ENCODE measurements at places on chromosomes 5 and 9.

GRCh38 chr9:34669809-34670562 is 7.5 kb upstream of the CCL27 start:
- DNase-seq: no peak

DNA sequence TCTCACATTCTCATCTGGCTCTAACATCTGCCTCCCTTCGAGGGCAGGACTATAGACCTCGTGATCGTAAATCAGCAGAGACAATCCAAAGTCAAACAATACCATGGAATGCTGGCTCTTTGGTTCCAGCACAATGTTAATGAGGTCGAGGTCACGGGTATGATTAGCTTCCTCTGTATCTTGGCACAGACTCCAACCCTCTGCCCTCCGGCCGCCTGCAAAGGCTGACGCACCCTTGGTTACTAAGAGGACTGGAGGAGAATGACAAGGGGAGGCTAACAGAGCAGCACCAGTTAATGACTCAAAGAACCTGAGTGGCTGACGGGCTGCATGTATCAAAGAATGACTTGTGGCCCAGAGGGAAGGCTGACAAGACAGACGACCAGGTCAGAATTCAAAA is 10.1 kb downstream of the LHFPL2 start:
- peak; percentile 80 for DNase-seq

- DNase-seq: peak; percentile 37
Measured at GRCh38 chr9:92010705-92011536, 60.9 kb upstream of the ROR2 start.

DNA sequence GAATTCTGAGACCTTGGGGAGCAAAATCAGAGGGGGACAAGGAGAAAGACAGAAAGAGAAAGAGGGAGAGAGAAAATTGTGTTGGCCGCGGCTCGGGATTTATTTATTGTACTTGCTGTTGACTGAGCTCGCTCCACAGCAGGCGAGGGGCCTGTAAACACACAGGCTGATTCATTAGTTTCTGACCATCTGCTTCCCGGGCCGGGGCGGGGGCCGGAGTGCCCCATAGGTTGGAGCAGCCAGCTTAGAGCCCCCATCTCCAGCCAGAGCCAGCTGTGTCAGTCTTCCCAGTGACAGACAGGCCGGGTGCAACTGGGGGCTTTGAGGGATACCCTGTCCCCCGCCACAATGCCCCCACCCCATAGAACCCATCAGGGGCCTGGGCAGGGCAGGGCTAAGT is 30.9 kb downstream of the NTNG2 start:
- DNase-seq: peak; percentile 36

DNA sequence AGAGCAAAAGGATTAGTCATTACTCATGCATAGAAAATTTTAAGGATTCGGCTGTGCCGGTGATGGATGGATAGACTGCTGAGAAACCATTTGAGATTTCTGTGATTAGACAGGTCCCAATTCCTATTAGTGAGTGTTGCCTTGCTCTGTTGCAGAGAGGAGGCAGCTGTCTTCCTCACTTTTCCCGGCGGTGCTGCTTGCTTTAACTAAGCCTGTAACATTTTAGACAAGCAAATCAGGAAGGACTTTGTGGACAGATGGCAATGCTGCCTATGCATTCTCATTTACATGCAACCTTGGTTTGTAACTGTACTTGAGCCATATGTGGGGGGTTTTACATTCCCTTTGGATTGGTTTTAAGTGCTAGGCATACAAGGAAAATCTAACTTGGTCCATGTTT is 1176.3 kb downstream of the CDH18 start:
- DNase-seq: no peak

DNA sequence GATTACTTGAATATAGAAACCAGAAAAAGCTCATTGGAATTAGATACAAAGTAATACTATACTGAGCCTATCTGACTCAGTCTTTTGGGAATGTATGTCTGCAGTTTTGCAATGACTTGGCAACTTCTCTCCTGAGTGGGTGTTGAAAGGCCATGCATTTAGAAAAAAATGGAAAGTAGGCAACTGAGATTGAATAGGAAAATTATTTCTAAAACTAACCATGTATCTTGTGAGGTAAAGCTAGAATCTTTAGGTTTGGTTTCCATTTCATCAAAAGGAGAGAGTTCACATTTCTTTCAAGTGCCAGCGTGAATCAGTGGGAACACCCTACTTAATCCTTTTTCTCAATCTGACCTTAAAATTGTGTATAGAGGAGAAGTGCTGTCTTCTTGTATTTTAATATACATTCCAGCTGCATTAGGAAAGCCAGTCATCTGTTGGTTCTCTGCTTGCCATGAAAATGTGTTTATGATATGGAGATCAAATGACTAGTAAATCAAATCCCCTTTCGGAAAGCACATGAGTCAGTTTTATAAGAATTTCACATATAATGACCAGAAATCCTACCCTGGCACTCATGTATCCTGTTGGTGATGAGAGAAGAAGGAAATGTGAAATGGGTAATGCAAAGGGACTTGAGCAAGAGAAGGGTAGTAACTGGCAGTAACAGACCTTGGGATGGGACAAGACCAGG is 30.4 kb downstream of the NFX1 start:
- peak; percentile 97 for DNase-seq

GRCh38 chr5:179730852-179731251 is 1.8 kb upstream of the MAML1 start:
- DNase-seq: no peak

- no peak for DNase-seq
Measured at GRCh38 chr5:174556756-174557155, 167.6 kb upstream of the MSX2 start.

DNA sequence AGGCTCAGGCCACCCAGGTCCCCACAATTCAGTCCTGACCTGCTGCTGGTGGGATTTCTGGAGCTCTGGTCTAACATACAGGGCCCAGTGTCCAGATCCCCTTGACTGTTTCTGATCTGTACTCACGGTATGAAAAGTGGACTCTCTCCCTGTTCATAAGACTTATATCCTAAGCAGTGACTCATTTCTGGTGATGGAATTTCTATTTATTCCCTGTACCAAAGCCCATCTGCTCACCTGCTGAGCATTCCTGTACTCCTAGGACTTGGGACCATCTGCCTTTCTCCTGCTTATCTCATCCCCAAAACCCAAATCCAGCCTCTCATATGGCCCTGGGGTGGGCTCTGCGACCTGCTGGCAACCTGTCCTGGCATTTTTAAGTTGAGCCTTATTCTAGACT is 86.6 kb downstream of the APBA1 start:
- DNase-seq: no peak

DNA sequence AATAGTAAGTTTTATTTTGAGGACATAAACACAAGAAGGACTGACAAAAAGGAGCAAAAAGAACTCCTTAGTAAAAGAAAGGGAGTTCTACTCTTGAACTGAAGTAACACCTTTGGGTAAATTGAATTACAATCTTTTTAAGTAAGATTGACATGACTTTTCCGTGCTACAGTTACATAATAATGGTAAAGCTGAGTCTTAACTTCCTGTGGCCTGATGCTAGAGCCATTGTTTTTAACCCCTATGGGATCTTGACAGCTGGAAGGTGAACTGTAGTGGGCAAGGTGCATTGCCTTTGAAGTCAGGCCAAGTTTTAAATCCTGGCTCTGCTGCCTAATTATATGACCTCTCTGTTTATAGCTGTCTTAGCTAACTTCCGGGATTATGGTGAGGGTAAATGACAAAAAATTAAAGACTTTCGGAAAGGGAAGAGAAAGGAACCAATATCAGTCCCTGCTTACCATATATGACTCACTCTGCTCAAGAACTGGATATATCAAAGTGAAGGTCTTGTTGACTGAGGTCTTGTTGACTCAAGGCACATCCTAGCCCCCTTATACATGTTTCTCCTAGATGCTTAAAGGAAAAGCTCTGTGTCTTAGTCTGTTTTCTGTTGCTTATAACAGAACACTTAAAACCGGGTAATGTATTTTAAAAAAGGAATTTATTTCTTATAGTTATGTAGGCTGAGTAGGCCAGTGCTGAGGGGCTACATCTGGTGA is 6.8 kb downstream of the HSD17B4 start:
- no peak for DNase-seq

GRCh38 chr5:84086511-84086910 is 298.2 kb downstream of the EDIL3 start:
- DNase-seq: peak; percentile 11

- no peak for DNase-seq
Measured at GRCh38 chr5:42500003-42500599, 76.9 kb downstream of the GHR start.

GRCh38 chr9:109143881-109144562 is 23.0 kb downstream of the FRRS1L start:
- DNase-seq: peak; percentile 47

- DNase-seq: peak; percentile 70
Measured at GRCh38 chr5:150516011-150516410, 8.1 kb downstream of the NDST1 start.

- peak; percentile 99 for DNase-seq
Measured at GRCh38 chr9:72292874-72293607, 72.0 kb downstream of the ZFAND5 start.

- DNase-seq: no peak
Measured at GRCh38 chr9:136949239-136949816, 2.7 kb upstream of the LCN12 start.

GRCh38 chr9:136160995-136161610 is 42.4 kb upstream of the TMEM250 start:
- DNase-seq: no peak

DNA sequence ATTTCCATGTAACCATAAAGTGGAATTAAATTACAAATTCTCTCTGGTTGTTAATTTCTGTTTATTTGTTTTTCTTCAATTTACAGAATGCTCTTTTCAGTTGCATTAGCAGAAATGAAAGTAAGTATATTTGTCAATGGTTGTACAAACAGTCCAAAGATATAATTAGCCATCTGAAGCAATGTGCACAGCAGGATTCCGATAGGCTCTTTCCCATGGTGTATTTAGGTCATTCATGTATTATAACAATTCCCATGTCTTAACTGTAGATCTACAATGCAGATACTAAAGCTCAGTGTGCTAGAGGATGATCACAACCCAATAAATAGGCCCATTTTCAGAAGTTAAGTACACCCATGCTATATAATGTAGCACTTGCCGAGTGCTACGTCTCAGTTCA is 43.8 kb downstream of the RECK start:
- DNase-seq: peak; percentile 76

DNA sequence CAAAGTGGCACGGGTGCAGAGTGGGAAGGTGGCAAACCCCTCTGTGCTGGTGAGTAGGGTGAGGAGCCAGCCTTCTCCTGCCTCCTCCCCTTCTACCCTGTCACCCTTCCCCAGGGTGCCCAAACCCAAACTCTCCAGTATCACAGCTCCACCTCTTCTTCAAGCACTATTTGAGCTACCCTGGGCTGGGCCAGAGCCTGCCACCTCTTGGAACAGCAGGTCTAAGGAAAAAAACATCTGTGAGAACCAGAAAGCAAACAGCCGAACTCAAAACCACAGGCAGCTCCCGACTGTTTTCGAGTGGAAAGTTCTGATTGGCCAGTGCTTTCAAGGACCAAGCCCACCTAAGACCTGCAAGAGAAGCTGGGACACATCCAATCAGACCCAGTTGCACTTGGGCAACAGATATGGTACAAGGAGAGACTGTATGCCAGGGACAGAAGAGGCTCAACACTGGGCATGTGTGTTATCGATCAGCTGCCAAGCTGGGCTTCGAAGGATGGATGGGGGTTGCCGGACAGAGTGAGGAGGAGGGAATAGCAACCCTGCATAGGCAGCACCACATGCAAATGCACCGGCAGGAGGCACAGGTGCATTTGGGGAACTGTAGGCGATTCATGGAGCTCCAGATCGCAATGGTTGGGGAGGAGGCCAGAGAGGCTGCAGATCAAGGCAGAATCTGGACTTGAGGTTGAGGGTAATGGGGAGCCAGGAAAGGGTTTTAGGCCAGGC is 19.7 kb downstream of the ACSL6 start:
- DNase-seq: no peak

- no peak for DNase-seq
Measured at GRCh38 chr9:99516657-99517049, 294.6 kb downstream of the SEC61B start.

GRCh38 chr5:111478898-111479297 is 33.4 kb downstream of the STARD4 start:
- no peak for DNase-seq

GRCh38 chr5:151903243-151903653 is 21.4 kb downstream of the GLRA1 start:
- peak; percentile 30 for DNase-seq

DNA sequence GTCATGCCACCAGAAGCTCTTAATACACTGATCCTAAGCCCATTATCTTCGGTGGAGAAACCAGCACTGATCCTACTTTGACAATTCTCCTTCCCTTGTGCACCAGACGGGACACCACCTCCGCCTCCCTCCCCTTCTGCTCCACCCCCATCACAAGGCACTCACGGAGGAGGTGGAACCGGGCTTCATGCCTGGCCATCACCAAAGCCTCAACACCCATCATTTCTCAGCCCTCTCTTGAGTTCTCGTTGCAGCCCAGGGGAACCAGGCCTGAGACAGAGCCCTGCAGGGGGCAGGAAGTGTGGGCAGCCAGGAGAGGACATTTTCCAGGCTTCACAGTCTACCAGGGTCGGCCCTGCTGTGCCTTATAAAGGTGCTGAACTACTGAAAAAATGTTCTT is 160.5 kb downstream of the GOLPH3 start:
- no peak for DNase-seq

Data from choroid plexus epithelial cell (primary cell).